Activated CD4-positive, CD25-positive, alpha-beta regulatory T cell (primary cell): ENCODE measurements at places on chromosomes 12 and 14.

- no peak for DNase-seq
Observed at GRCh38 chr14:100476012-100476822, 111.0 kb downstream of the BEGAIN start.

GRCh38 chr12:119684711-119685369 is 16.9 kb downstream of the PRKAB1 start:
- no peak for DNase-seq

- DNase-seq = no peak
Observed at GRCh38 chr14:65832431-65833266, 420.1 kb downstream of the FUT8 start.

DNA sequence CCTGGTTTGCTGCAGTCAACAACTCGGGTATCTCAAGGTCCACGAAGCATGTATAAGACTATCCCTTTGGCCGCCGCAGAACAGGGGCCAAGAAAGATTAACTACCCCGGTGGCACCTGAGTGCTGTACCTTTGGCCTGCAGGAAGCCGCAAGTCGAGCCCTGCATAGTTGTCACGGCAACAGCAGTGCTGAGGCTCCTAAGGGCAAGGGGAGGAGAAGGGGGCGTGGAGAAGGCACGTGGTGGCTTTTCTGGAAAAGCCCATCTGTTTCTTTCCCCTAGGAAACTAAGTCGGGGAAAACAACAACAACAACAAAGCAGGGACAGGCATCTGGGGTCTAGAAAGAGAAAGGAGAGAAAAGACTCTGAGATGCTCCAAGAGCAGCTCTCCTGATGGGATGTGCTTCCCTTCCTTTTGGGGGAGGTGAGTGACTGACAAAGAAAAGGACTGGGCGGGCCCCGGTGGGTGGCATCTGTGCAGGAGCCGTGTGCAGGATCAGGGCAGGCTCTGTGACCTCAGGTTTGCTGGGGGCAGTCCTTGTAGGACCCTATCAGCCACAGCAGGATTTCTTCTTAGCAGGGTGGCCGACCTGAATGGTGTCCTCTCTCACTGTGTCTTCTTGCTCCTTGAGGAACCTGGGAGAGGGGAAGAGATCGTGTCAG is 123.9 kb downstream of the PRMT8 start:
- DNase-seq = no peak

- DNase-seq = no peak
Observed at GRCh38 chr14:97057238-97058073, 260.3 kb downstream of the VRK1 start.

GRCh38 chr14:86003998-86004397 is 474.1 kb downstream of the FLRT2 start:
- no peak for DNase-seq
